ENCODE measurements at places on chromosomes 6 and 20. TPM values are rescaled to one million over a fixed set of nuclear protein-coding genes. Genes with fewer than 3 reads are reported as not detected.

GRCh38 chr6:18362058-18362561 lies 25.0 kb upstream of the RNF144B start:
- no peak for DNase-seq
- no peak overlapping the region for H3K27ac ChIP-seq
- peaks cover 7% of the 10 kb centered on the region for H3K27me3 ChIP-seq
- H3K36me3 ChIP-seq = no peaks in the 10 kb centered on the region

DNA sequence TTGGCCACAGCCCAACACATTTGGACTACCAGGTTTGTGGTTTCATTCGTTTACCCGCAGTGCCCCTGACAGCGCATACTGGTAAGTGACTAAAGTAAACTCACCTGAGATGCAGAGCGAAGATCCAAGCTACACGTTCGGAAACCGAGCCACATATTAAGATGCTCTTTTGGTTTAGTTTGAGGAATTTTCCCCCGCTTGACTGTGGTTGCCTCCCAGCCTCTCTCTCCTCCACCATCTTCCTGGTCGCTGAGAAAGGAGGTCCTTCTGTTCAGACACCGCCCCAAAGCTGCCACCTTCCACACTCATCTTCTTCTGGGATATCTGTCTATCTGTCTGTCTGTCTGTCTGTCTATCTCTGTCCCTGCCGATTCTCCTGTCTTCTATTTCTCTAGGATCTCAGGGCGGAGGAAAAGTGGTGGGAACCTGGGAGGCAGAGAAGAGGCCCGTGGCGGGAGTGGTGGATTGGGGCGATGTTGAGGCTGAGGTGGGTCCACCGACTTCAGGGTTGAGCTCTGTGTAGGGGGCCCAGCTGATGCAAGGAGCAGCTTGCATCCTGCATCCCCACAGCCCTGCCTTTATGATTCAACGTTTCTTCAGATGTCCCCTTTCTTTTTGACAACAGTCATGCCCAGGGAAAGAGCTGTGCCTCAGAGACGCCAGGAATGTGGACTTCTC lies 196.9 kb upstream of the ZNF184 start:
- H3K27me3 ChIP-seq = peaks cover 73% of the 10 kb centered on the region
- peak overlapping the region; percentile 64 for H3K4me3 ChIP-seq
- peak overlapping the region; percentile 46 for H3K27ac ChIP-seq
- peaks cover 3% of the 10 kb centered on the region for H3K36me3 ChIP-seq

GRCh38 chr6:43275801-43276576 lies 22.1 kb upstream of the SLC22A7 start:
- H3K27me3 ChIP-seq = peaks cover 64% of the 10 kb centered on the region
- H3K36me3 ChIP-seq = no peaks in the 10 kb centered on the region
- DNase-seq = peak; percentile 8
- H3K4me1 ChIP-seq = peaks cover 14% of the 10 kb centered on the region

DNA sequence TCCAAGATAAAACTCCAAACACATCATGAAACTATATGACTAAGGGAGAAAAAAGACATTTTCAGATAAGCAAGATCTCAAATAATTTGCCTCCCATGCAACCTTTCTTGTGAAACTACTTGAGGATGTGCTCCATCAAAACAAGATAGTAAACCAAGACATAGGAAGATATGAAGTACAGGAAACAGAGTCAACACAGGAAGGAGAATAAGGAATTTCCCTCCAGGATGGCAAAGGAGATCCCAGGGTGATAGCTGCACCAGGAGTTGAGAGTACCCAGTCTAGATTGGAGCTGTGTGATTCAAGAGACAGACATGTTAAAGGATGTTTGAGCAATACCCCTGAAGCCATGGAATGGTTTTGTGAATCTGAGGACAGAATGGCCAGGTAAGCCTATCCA lies 15.3 kb downstream of the IL17A start:
- no peak overlapping the region for H3K4me3 ChIP-seq
- H3K4me1 ChIP-seq = no peaks in the 10 kb centered on the region
- peaks cover 17% of the 10 kb centered on the region for H3K27me3 ChIP-seq
- no peak for DNase-seq
- H3K36me3 ChIP-seq = peaks cover 4% of the 10 kb centered on the region

DNA sequence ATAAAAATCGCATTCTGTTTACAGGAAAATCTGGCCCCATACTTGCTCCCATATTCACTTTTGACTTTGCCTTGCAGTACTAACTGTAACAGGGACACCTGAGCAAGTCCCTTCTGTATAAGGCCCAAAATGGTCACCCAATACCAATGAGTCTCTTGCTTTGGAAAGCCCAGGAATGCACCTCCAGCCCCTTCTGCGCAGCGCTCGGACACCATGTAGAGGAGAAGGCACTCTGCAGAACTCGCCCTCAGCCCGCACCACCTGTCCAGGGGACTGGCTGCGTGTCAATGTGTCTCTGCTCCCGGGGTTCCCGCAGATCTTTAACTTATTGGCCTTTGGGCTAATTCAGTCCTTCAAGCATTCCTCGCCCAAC lies 746 bp upstream of the PRND start:
- H3K27ac ChIP-seq = no peak overlapping the region
- DNase-seq = no peak
- H3K4me1 ChIP-seq = peaks cover 9% of the 10 kb centered on the region
- H3K36me3 ChIP-seq = no peaks in the 10 kb centered on the region

DNA sequence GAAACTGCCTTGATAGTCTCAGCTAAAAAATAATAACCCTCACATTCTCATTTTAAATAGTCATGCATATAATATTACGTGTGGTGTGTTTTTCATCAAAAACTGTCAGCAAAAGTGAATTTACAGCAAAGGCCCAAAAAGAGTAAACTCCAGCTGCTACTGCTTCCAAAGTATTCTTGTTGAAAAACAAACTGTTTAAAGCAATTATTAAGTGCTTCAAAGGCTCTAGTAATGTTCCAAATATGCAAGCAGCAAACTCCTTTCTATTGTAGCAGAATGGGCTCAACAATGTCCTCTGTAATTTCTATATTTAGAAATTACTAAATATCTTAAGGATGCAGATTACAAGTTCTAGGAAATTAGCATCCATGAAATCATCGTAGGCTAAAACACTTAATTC lies 280.0 kb upstream of the TBX18 start:
- H3K4me3 ChIP-seq = no peak overlapping the region
- H3K36me3 ChIP-seq = no peaks in the 10 kb centered on the region

DNA sequence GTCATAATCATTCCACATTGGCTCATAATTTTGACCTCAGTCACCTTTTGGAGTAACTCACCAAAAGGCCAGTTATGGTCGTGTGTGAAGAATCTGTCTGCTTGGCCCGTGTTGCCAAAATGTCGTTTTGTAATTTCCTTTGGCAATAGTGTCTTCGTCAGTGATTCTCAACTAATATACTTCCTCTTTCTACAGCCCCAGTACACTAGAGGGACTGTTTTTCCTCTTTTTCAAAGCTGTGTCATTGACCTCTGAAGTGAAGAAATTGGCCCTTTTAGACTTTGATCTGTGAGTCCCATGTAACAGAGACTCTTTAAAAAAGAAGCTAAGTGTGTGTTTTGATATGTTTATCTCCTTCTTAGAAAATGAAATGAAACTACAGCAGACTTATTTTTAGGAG lies 5.2 kb downstream of the FOXO3 start:
- peaks cover 37% of the 10 kb centered on the region for H3K36me3 ChIP-seq
- no peak overlapping the region for H3K4me3 ChIP-seq
- H3K4me1 ChIP-seq = peaks cover 36% of the 10 kb centered on the region
- peaks cover 51% of the 10 kb centered on the region for H3K27me3 ChIP-seq

GRCh38 chr6:93974332-93974731 lies 555.0 kb upstream of the EPHA7 start:
- no peak overlapping the region for H3K27ac ChIP-seq
- H3K36me3 ChIP-seq = no peaks in the 10 kb centered on the region
- no peaks in the 10 kb centered on the region for H3K4me1 ChIP-seq
- H3K4me3 ChIP-seq = no peak overlapping the region

DNA sequence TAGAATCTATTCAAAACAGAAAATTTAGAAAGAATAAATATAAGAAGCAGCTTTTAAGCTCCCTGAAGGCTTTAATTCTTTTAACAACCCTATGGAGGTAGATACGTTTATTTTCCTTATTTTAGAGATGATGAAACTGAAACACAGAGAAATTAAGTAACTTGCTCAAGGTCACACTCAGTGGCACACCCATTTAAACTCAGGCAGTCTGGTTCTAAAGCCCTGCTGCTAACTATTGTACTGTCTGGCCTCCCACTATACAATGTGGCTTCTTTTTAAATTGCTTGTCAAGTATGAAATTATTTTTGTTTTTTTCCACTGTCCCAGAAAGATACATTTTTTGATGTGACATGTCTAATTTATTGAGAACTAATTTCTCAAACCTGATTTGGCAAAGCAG lies 55.7 kb downstream of the FAM217A start:
- DNase-seq = no peak
- H3K27ac ChIP-seq = peak overlapping the region; percentile 88
- no peaks in the 10 kb centered on the region for H3K27me3 ChIP-seq

GRCh38 chr20:19903168-19903811 lies 113.9 kb upstream of the NAA20 start:
- no peak overlapping the region for H3K27ac ChIP-seq
- peaks cover 7% of the 10 kb centered on the region for H3K27me3 ChIP-seq
- no peak for DNase-seq

SOX18 gene
- 1.3 TPM for total RNA-seq

LRRC73 gene
- 0.12 TPM for total RNA-seq

MCHR2 gene
- not detected for total RNA-seq

CST4 gene
- total RNA-seq = not detected

ARHGAP18 gene
- total RNA-seq = 3.8 TPM

Measured in activated T-helper 1 cell treated with anti-CD3 and anti-CD28 coated beads, Interleukin-12 subunit alpha, Interleukin-12 subunit beta, Interleukin-2, Interleukin-4 antibody, amounts not matched to agents 30 ng/mL and 10 ng/mL and 1 ng/mL, durations not matched to agents 14 hours and 24 hours and 36 hours (primary cell).